ENCODE measurements at places on chromosomes 2 and 18.

DNA sequence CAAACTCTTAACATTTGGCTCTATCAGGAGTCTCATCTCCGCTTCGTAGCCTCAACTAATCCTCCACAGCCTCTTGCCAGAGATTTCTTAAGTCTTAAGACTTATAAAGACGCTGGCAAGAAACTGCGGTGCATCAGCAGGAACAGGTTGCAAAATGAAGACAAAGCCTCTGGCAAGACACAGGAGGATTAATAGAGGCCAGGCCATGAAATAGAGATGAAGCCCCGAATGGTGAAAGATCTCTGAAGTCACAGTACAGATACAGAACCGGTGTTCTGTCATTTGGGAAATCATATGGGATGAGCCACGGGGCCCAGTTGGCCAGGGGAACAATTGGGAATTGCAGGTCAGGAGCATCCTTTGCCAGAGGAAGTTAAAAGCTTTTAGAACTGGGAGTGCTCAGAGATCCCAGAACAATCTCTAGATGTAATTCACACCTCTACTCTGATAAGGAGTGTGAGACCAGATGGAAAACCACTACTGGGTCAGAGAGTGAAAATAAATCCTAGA is 190.9 kb upstream of the FOSL2 start:
- no peak for DNase-seq

DNA sequence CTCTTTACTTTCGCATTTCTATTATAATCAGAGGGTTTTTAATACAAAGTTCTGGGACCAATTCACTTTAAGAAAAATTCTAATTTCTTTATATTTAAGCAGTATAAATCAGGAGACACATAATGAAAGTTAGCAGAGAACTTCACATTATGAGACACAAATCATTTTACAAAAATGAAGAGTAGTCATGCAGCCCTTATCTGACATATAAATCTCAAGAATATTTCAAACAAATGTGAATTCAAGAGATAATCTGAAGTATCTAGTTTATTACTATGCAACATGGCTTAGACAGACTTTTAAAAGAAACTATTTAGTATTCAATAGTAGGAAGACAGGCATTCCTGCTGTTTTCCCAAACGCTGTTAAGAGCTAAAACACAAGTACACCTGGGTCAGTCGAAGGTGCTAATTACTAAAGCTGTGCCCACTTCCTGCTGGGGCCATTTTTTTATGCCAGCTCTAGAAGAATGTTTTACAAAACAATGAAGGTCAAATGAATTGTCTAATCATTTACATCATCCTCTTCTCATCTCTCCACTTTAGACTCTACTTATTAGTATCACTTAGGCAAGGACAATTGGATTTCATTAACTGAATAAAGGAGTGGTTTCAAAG is 40.2 kb downstream of the CWC22 start:
- DNase-seq, result no peak

DNA sequence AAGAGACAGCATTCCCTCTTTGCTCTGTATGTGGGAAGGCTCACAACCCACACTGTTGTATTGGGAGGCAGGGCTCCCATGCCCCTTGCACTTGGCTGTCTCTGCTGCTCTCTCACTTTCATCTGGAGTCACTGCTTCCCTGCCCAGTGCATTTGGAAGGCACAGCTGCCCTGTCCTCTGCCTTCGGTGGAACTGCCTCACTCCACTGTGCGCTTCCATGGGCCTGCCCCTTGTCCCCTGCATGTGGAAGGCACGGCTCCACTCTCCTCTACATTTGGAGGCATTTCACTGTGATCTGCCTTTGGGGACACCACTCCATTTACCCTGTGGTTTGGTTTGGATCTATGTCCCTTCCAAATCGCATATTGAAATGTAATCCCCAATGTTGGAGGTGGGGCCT is 9.1 kb upstream of the PROM2 start:
- DNase-seq, result no peak

GRCh38 chr18:59070181-59070912 is 69.3 kb upstream of the SEC11C start:
- peak; percentile 51 for DNase-seq

DNA sequence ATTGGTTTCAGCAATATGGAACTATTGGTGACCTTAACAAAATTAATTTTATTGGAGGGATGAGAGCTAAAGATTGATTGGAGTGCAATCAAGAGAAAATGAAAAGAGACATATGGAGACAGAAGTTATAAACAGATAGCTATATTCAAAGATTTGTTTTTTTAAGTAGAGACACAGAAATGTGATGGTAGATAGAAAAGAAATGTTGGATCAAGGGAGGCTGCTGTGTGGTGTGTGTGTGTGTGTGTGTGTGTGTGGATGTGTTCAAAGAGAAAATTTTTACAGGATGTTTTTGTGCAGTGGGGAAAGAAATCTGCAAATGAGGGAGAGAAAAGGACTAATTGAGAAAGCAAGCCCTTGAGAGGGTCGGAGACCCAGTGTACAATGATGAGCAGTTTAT is 249.5 kb upstream of the SPHKAP start:
- DNase-seq, result no peak

DNA sequence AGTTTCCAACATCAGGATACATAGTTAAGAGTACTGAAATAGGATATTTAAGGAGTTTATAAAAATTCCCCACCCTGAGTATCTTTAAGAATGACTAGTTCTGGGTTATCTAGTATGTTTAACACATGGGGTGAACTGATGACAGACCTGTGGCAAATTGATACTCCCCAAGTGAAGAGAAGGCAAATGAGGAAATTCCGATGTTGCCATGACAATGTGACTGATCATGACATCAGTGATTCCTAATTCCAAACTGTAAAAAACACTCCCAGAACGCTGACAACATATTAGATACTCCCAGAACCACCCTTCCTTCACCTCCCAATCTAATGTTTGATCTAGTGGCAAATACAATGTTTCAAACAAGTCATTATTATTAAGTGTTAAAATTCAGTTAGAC is 77.6 kb downstream of the RBMS1 start:
- peak; percentile 93 for DNase-seq

GRCh38 chr18:36349552-36349951 is 52.0 kb downstream of the FHOD3 start:
- no peak for DNase-seq
